ENCODE measurements at places on chromosomes 11 and 22.

GRCh38 chr11:75996523-75997442 lies 181.8 kb downstream of the UVRAG start:
- no peak for DNase-seq

GRCh38 chr11:40328890-40329614 lies 1130.4 kb downstream of the LRRC4C start:
- DNase-seq, result no peak

DNA sequence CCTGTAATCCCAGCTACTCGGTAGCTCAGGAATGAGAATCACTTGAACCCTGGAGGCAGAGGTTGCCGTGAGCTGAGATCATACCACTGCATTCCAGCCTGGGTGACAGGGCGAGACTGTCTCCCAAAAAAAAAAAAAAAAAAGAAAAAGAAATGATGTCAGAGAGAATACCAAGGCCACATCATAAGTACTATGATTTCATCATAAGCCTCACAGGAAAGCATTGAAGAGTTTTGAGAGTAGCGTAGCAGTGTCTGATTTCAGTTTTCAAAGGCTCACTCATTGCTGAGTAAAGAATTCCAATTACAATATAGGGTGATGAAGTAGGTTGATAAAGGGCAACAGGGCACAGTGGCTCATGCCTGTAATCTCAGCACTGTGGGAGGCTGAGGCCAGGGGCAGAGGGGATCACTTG lies 88.8 kb downstream of the MRTFA start:
- DNase-seq, result no peak

DNA sequence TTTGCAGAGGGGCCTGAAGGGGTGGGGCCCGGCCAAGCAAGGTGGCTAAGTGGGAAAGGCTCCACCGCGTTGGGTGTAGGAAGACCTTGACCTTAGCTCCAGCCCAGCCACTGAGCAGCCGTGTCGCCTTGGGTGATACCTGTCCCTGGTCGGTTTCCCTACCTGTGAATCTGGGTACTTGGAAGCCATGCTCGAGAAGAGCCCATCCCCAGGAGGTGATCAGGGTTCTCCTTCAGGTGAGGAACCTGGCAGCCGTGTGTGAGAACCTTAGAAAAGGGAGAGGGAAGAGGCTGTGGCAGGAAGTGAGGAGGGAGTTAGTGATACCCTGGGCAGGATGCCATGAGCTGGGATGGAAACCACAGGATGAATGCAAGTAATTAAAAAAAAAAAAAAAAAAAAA lies 21.6 kb downstream of the PPARA start:
- no peak for DNase-seq
